ENCODE measurements at places on chromosomes 3 and 15. TPM values are rescaled to one million over a fixed set of nuclear protein-coding genes. Genes with fewer than 3 reads are reported as not detected.
A peak's percentile ranks its signal among the peaks of the same experiment; 100 is the strongest.

DNA sequence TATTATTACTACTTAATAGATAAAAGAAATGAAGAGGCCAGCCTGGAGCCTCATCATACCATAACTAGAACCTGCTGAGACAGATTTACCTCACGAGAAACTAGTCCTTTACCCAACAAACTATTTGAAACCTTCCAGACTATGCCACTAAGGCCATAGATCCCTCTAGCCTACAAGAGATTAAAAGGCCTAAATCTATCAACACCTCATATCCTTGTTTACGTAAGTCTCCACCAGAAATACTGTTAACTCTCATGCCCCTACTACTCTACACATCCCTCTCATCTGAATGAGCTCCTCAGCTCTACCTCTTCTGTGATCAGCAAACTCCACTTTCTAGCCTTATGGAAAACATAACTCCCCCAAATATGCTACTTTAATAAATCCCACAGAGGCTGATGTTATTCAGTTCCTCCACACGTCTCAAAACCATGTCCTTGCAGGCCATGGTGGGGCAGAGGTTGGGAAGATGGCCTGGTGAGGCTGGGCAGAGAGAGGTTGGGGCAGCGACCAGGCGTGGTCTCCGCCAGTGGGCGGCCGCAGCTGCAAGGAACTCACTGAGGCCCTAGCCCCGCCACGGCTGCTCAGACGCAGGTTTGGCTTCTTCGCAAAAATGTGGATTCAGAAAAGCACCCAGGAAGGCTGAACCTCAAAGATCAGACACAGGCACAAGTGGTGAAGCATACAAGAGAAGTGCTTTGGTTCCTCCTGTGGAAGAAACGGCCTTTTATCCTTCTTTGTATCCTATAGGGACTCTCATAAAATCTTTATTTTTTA is 65.8 kb downstream of the GSK3B start:
- DNase-seq = peak; percentile 30

GRCh38 chr3:177932750-177933660 is 603.2 kb upstream of the KCNMB2 start:
- DNase-seq = no peak

GRCh38 chr3:50324351-50325112 is 2.0 kb upstream of the HYAL2 start:
- DNase-seq = peak; percentile 95

- DNase-seq = no peak
Measured at GRCh38 chr3:87363721-87364120, 87.3 kb upstream of the POU1F1 start.

DNA sequence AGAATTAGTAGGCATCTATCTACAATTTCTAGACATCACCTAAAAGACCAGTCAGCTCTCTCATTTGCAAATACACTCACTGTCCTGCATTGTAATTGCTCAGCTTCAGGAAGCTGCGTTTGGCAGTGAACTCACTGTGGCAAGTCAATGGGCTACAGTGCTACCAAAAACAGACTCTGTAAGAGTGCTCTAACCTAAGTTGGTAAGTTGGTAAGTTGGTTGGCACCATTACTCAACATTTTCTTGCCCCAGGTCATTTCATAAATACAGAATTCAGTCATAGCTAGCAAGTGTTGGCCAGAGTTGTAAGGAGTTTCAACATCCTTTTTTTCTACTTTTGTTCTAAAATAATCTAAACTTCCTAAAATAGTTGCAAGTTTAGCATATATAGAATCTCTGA is 466.3 kb downstream of the NAALADL2 start:
- no peak for DNase-seq

DNA sequence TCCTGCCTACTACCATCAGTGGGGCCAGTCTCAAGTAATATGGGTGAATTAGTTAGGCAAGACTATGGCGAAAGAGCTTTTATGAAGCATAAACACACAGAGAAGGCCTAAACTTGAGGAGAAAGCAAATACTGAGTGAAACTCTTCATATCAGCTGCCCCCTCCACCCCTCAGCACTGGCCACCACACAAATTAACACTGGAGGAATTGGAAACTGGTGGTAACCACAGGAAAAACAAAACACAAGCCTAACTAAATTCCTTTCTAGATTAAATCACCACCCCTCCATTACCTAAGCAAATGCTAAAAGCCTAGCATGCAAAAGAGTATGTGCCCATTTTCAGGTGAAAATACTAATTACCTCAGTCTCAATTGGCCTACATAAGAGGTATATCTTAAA is 774.7 kb upstream of the NECTIN3 start:
- no peak for DNase-seq

Gene GOLGA6B
- not detected for polyA plus RNA-seq

DNA sequence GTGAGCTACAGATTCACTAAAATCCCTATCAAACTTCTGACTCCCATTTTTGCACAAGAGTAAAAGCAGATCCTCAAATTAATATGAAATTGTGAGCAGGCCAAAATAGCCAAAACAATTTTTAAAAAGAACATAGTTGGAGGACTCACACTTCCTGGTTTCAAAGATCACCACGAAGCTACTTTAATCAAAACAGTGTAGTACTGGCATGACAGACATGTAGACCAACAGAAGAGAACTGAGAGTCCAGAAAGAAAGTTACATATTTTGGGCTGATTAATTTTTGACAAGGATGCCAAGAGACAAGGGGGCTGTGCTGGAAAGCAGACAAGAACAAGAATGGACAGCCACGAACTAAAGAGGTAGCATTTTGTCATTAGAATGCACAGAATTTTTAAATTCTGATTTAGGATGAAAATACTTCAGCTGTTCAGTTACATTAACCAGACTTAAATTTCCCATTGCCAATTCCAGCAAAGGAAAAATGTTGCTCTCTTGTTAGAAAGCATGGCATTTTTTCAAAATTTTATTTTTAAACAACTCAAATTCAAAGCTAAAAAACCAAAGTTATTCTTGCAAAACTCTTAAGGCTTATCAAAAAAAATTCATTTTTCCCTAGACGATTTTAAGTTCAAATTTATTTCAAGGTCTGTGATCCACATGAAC is 14.0 kb downstream of the RYK start:
- no peak for DNase-seq

DNA sequence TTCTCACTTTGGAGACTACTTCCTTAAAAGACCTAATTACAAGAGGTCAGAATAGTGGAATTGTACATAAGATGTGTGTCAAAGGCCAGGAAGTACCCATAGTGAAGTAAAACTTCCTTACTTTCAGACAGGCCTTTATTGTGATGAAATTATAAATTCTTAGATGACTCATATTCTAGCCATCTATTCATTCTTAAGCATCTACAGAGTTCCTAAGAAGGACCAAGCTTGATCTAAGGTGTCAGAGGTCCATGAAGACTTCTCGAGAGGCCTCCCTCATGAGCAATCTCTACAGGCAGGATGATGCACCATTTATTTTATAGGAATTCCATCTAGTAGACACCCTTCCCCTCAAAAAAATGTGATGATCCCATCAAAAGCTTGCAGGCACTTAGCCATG is 493.3 kb downstream of the MAGI1 start:
- DNase-seq = no peak

Gene PPP2R3A
- polyA plus RNA-seq = 4.5 TPM

DNA sequence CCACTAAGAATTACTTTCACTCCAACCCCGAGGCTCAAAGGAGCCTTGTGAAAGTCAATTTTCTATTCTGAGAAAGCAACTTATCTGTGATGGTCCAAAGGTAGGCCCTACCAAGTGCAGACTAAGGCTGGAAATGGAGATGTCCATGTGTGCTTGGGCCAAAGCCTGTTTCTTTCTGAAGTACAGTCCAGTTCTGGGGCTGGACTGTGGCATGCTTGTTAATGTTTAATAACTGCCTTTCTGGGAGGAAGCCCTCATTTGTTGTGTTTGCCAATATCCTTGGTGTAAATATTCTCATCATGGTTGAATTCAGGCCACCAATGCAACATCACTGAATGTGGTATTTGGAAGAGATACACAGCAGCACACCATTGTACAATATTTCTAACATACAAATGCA is 182.3 kb upstream of the BCL6 start:
- DNase-seq = no peak

Gene SLC2A2
- polyA plus RNA-seq = not detected

Gene C3orf20
- not detected for polyA plus RNA-seq

DNA sequence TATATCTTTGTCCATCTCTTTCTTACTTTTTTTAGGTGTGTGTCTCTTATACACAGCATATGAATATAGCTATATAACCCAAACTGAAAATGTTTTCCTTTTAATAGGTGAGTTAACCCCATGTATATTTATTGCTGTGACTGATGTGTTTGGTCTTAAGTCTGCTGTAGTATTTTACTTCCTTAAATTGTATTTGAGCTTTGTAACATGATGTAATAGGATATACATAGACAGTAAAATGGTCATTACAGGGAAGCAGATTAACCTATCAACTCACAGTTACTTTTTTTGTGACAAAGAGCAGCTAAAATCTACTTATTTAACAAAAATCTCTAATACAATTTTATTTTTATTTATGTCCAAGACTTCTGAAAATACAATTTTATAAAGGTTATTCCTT is 51.8 kb upstream of the CDAN1 start:
- DNase-seq = no peak

- no peak for DNase-seq
Measured at GRCh38 chr3:6716420-6716819, 144.5 kb upstream of the GRM7 start.

GRCh38 chr15:95690631-95691340 is 639.7 kb upstream of the NR2F2 start:
- peak; percentile 18 for DNase-seq

- DNase-seq = peak; percentile 64
Measured at GRCh38 chr3:147359177-147360050, 46.9 kb downstream of the ZIC4 start.

DNA sequence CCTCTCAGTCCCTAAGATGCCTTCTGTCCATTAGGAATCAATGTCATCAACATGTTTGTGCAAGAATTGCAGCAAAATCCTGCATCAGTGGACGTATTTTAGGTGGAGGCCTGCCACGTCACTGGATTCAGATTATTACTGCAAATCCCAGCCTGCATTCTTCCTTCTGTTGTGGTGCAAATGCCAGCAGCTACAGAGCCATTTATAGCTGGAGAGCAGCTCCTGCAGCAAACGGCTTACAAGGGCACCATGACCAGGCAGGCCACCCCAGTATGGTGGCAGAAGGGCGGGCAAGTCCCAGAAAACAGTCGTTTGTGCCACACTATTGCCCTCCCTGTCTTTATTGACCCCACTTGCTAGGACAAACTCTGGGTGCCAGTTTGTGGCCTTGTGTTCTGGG is 74.7 kb downstream of the SNRK start:
- DNase-seq = peak; percentile 36

Measured in GM23338 (cell line).